ENCODE measurements at places on chromosomes 13 and 19.

DNA sequence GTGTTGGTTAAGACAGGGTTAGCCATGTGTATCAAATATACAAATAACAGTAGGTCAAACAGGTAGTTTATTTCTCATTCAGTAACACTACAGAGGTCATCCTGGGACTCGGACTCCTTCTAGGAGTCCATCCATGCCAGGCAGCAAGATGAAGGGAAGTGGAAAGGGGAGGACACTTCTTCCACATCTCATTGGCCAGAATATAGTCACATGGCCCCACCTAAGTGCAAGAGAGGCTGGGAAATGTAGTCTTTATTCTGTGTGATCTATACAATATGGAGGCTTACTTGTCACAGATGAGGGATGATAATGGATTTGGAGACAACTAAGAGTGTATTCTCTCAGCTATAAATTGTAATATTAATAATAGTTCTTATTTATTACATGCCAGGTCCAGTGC, 31.1 kb downstream of the RDH8 start:
- no peak for DNase-seq

GRCh38 chr19:41449865-41450178, 6.9 kb downstream of the ERICH4 start:
- no peak for DNase-seq

- no peak for DNase-seq
These were observed 24.1 kb downstream of the LGALS16 start for GRCh38 chr19:39679791-39680168.

DNA sequence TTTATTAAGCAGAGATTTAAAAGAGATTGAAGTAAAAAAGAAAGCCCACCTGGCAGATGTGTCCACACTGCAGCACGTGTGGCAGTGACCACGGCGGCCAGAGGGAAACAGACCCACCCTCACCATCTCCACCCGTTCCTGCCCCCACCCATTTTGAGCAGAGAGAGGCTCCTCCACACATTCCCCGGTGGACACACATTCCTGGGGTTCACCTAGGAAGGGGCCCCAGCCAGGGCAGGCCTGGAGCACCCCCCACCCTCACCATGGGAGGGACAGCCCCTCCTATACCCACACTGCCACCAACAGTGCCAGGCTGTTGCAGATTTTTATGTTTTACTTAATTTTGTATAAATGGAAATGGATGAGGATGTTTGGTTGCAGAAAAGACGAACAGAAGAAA, 54.9 kb downstream of the SLC7A9 start:
- DNase-seq = no peak

- no peak for DNase-seq
These were observed 16.2 kb downstream of the LAIR2 start for GRCh38 chr19:54518844-54519243.

GRCh38 chr13:28540612-28541011, 45.7 kb upstream of the FLT1 start:
- no peak for DNase-seq

GRCh38 chr19:51158474-51159129, 16.5 kb downstream of the SIGLEC7 start:
- DNase-seq = peak; percentile 83

GRCh38 chr13:40666933-40667621, 636 bp upstream of the FOXO1 start:
- DNase-seq = peak; percentile 62

GRCh38 chr19:10995926-10996600, 35.2 kb downstream of the SMARCA4 start:
- DNase-seq = no peak

DNA sequence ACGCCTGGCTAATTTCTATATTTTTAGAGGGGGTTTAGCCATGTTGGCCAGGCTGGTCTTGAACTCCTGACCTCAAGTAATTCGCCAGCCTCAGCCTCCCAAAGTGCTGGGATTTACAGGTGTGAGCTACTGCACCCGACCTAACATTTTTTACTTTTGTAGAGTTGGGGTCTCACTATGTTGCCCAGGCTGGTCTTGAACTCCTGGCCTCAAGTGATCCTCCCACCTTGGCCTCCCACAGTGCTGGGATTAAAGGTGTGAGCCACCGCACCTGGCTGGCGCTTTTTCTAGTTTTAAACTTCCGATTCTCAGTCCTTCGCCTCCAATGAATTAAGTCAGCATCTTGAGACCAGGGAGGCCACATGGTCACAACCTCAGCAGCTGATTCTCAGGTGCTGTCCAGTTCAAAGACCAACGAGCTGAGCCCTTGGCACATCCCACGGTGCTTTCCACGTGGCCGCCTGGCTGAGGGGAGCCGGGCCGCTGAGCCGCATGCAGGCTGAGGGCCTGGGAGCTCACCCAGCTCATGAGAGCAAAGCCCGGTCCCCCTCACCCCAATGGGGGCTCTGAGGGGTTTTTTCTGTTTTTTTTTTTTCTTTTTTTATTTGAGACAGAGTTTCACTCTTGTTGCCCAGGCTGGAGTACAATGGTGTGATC, 9.1 kb downstream of the AP3D1 start:
- no peak for DNase-seq

GRCh38 chr19:35462476-35462953, 14.5 kb downstream of the FFAR2 start:
- peak; percentile 91 for DNase-seq

DNA sequence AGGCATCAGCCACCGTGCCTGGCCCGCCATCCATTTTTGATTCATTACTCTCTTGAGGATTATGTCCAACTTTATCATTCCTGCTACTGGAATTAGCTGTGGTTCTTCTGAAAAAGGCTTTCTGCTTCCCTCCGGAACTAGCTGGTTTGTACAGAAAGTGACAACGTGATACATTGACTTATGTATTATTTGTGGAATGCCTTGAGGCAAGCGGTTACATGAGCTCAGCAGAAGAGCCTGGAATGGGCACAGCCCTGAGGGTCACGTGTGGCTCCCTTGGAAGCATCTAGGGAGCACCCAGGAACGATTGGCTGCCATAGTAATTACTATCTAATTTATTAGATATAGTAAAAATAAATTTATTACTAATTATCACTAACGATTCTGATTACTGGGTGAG, 14.4 kb upstream of the RETN start:
- no peak for DNase-seq

DNA sequence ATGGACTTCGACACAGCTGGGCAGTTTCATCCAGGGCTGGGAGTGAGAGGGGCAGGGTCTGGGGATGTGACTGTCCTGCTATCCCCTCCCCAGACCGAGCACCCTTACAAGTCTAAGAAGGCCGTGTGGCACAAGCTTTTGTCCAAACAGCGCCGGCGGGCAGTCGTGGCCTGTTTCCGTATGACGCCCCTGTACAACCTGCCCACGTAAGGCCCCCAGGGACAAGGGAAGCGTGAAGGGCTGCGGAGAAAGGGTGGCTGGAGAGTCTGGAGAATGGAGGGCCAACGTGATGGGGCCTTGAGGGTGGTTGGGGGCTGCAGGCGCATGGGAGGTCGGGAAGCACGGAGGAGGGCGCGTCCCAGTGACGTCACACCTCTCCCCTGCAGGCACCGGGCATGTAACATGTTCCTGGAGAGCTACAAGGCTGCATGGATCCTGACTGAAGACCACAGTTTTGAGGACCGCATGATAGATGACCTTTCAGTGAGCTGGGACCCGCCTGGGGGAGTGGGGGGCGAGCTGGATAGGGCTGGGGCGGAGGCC, 89.5 kb downstream of the MAP4K1 start:
- DNase-seq = no peak

GRCh38 chr19:19737559-19738332, 4.8 kb upstream of the ZNF14 start:
- no peak for DNase-seq

DNA sequence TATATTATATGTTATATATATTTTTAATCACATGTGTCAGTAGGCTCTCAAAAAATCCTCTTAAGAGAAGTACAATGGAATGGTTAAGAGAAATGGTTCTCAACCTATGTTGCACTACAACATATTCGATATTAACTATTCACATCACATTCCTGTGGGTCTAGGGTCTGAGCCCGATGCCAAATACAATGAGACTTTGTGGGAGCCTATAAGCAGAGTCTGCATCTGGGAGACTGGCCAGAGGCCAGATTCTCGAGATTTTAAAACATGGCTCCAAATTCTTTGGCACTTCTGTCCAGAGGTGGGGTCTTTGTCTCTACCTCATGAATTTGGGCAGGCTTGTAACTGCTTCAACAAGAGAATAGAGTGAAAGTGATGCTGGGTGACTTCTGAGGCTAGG, 79.4 kb upstream of the NBEA start:
- DNase-seq = no peak

- DNase-seq = no peak
These were observed 486.4 kb downstream of the TSHZ3 start for GRCh38 chr19:30862876-30863275.

DNA sequence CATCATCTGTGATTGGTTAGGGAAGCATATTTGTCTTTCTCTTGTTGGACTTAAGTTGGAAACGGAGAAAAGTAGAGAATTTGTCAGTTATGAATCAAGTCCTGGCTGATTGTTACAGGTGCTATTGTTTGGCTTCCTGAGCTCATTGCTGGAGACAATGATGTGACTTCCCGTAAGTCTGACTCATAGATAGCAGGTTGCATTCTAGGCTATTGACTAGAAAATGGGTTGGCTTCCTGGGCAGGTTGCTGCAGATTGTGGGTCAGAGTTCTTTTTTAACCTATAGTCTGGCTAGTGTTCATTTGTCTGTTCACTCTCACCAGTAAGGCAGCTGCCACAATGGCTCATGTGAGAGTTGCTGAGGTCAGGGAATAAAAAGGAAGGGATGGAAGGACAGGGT, 101.5 kb downstream of the CCNA1 start:
- DNase-seq = no peak

GRCh38 chr13:39803156-39803555, 147.7 kb downstream of the COG6 start:
- DNase-seq = no peak

DNA sequence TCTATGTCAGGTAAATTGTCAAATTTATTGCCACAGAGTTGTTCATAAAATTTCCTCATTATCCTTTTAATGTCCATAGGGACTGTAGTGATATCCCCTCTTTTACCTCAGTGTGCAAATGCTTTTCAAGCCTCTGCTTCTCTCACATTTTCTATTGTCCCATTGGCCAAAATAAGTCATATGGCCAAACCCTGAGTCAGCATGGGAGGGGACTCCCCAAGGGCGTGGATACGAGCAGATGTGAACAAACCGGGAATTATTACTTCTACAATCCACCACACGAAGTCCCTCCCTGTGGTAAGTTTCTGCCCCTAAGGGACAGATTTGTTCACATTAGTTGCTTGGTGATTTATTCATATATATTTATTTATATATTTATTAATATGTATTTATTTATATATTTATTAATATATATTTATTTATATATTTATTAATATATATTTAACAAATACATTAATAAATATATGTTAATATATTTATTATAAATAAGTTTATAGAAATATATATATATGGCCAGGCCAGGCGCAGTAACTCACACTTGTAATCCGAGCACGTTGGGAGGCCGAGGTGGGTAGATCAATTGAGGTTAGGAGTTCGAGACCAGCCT, 20.1 kb upstream of the CAMSAP3 start:
- peak; percentile 70 for DNase-seq

- DNase-seq = no peak
These were observed 3.6 kb upstream of the NDUFB7 start for GRCh38 chr19:14575428-14575980.

- DNase-seq = peak; percentile 66
These were observed 1.4 kb downstream of the GRIN3B start for GRCh38 chr19:1001538-1002166.

- DNase-seq = peak; percentile 88
These were observed at the start of gene ANGPTL4 for GRCh38 chr19:8363803-8364771. ANGPTL4 (plus strand) TSS chr19:8364155; CDS start chr19:8364322, 167 bp downstream.

DNA sequence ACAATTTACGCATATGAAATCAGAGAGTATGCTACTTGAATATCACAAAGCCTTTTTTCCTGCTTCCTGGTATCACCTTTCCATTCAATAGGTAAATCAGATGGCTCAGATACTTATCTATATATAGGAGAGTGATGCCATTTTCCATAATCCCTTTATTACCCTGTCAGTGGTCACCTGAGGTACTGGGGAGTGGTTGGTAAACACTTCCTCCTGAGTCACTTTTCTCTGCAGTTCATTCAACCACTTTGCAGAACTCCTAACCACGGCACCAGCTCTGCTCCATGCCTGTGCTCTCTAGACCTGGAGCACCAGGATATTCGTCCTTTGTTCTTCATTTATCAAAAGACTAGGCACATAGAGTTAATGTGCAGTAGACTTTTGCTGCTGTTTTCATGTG, 748.5 kb upstream of the KLHL1 start:
- DNase-seq = no peak
